NCI-H2107 (cell line): ENCODE measurements at places on chromosomes 11 and 22.

- no peak for DNase-seq
These were observed 374.6 kb downstream of the INSC start for GRCh38 chr11:15489281-15489680.

GRCh38 chr11:131253656-131254151 lies 116.7 kb upstream of the NTM start:
- no peak for DNase-seq

GRCh38 chr11:94754335-94754734 lies 13.8 kb upstream of the AMOTL1 start:
- no peak for DNase-seq

DNA sequence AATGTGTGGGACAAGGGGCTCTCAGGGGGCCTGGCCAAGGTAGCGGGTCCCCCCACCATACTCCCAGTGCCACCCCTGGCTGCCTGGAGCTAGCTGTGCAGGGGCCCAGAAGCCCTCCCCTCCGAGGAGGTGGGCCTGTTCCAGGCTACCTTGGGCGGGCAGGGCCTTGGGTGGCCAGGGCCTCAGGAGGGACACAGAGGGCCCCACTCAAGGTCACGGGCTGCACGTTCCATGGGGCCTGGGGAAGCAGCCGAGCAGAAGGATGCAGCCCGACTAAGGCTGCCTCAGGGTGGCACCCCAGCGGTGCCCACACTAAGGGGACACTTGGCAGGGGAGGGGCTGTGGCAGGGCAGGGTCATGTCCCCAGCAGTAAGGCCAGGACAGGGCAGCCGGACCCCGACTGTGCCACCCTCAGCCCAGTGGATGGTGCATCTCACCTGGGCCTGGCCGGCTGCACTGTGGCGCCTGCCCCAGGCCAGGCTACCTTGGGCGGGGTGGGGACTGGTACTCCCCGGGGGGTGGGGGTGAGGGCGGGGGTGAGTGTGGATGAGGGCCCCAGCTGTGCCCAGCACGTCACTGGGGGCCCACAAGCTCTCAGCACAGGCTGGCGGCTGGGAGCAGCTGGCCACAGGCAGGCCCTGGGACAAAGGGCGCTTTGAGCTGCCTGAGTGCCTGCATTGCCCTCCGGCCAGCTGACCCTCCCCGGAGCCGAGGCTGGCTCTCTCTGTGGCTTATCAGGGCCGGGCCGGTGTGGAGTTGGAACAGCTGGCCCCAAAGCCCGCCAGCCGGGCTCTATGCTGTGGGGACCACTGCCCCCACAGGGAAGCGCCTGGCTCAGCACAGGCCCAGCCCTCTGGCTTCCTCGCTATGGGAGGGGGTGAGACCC lies 117.1 kb downstream of the KCNQ1 start:
- DNase-seq: no peak

DNA sequence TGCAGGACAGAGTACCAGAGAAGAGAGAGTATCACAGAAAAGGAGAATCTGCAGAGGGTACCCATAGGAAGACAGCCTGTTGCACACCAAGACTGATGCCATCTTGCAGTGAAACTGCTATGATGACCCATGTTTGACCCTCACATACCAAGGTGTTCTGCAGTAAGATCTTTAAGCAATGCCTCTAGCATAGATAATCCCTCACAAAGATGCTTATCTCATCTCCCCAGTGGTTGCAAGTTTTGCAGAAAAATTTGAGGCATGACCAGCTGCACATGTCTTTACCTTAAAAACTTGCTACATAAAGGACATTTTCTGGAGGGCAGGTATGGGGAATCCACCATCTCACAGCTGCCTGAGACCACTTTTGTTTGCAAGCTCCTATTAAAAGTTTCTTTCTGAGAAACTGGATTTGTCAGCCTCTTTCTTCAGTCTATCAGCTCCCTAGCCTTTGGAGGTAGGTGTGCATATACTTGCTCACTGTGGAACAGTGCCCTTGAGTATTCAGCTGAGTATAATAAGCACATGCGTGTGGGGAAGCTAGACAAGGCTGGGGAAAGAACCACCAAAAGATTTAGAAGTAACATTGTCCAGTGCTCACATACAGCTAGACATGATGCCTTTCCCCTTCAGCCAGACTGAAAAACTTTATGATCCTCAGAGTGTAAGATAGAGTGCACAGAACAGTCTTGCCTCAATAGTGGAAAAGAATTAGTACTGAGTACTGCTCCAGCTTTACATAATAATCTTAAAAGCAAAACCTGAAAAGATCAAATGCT lies 100.3 kb upstream of the TEAD1 start:
- DNase-seq: no peak

GRCh38 chr11:78708388-78708787 lies 133.7 kb upstream of the NARS2 start:
- no peak for DNase-seq

DNA sequence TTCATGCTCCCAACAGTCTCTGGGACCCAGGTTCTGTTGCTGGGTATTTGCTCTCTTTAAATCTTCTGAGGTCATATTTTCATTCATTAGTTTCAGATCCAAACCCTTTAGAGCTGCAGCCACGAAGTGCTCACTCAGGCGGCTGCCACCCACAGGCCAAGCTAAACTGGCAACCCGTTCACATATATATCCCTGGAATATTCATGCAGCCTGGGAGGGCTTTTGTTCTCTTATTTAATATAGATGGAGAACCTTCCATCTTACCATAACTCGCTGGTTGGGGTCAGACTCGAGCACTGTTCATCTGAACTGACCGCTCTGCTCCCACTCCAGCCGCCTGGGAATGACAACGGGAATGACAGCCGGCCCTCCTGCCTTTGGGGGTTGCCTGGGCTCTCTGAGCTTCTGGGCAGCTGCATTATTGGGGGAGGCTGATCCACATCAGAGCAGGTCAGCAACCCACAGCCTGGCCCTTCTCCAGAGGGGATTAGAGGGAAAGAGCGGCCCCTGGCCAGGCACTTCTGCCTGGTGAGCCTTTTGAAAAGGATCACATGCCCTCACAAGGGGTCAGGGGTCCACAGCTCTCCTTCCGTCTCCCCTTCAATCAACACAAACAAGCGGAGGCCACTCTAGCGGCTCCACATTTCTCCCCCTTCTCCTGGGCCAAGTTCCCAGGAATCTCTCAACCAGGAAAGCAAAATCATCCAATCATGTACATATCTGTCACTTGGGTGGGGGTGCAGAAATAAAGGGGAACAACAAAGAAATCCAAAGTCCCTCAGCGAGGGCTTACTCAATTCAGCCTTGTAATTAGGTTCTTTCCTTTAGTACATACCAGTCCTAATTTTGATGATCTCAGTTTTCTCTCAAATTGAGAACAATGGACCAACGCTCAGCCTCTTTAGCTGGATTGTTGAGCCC lies 11.8 kb downstream of the TMEM184B start:
- no peak for DNase-seq

DNA sequence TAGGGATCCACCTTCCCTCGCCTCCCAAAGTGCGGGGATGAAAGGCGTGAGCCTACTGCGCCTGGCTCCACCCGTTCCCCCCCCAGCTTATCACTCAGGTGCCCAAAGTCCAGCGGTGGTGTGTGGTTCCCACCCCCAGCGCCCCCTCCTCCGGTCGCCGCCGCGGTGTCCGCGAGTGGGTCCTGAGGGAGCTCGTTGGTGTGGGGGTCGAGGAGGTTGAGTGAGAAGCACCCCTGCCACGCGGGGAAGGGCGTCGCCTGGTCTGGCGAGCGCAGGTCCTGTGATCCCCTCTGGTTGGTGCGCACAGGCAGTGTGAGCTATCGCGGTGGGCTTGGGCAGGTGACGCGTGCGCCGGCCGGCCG lies 3900.6 kb upstream of the OR11H1 start:
- no peak for DNase-seq

DNA sequence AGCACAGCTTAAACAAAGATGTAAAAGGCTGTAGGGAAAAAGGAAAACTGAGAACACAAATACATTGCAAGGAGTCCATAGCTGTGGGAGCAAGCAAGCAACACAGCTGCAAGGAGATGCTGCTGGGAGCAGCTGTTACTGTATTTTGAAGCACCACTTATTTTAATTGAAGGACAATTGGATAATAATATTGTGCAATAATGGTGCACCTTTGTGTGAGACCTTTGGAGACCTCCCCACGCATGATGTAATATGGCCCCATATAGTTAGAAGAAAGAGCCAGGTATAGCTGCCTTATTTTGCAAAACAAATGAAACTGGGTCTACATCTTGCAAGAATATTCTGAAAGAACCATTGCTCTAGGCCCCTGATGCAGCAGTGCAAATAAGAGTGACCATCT lies 191.1 kb upstream of the KIRREL3 start:
- DNase-seq: no peak
